ENCODE measurements at places on chromosomes 11 and 22.

DNA sequence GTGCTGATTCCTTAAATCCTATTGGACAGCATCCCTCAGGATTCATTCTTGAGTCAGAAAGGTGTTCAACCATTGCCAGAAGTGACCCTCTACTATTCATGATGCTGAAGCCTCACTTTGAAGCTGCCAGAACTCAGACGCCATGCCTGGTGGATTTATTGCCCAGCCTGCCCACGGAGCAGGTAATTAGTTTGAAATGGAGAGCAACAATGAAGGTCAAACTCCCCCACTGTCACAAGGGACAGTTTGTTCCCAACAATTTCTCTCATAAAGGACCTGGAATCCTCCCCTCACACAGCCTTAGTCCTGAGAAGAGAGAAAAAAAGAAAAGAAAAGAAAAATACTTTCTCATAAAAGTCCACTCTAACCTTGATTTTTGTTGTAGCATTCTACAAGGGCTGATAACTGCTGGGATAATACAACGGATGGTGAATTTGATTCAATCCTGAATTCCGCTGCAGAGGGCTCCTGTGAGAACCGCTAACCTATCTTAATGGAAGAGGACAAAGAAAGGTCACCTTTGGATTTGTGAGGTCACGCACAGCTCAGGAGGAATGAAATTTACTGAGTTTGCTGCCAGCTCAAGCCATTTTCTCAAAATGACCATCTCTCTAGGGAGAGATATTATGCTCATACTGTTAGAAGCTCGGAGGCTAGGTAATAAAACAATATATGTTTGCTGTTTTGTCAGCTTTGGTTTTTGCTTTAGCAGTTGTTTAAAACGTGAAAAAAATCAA is 161.6 kb upstream of the SYN3 start:
- DNase-seq, result no peak

- no peak for DNase-seq
Observed at GRCh38 chr22:19062943-19063308, 59.3 kb downstream of the DGCR2 start.

DNA sequence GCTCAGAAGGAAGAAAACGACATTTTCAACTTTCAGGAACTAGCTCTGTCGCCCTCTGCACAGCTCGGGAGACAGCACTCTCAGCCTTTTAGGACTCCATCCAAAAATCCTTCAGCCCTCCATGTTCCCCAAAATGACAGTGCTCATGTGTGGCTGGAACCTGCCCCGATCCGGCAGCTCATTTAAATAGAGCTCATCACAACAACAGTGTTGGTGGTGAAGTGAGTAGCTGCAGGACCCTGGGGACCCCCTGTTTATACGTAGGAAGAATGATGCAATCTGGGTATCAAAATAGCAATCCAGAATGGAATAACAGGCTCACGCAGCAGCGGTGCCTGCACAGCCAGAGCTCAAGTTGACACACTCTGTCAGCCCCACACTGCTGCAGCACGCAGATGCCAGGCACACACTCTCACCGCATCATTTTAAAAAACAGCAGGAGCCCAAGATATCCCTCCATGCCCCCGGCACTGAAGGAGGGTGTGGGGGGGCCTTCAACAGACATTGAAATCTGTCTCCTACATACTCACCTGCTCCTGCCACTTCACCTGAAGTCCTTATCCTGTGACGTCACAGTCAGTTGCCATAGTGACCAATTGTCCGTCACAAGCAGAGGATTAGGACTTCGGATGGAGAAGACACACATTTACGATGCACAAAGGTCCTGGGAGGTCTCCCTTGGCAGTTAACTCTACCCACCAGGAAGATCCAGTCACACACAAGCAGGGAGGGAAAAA is 24.0 kb downstream of the TRIM66 start:
- peak; percentile 13 for DNase-seq

- DNase-seq, result no peak
Observed at GRCh38 chr11:85735876-85736460, 50.0 kb upstream of the CCDC89 start.

DNA sequence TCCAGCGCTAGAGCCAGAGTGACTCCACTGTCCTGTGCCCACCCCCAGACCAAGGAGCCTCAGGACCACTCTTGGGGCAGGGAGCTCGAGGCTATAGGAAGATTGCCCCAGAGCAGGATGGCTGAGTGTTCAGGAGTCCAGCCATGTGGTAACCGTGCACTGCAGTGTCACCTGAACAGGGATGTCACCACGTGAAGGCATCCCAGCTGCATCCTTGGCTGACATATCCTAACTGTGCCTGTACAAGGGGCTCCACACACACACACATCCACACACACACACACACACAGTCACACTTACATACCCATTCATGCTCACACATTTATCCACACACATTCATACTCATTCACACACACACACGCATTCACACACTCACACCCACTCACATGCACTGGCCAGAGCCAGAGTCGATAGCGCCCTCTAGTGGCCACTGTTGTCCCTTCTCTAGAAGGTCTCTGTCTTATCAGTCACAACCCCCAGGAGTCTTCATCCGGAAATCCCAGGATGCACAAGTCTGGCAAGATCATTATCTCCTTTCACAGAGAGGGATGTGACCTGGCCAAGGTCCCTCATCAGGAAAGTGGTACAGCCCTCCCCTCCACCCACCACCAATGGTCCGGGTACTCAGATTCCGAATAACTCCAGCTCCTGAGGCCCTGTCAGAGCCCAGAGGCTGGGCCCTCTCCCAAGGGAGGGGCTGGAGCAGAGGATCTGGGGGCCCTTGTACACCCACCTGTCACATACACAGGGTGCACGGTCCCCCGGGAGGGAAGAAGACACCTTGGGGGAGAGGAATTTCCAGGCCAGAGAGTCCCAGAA is 55.1 kb downstream of the IGLL5 start:
- peak; percentile 66 for DNase-seq

DNA sequence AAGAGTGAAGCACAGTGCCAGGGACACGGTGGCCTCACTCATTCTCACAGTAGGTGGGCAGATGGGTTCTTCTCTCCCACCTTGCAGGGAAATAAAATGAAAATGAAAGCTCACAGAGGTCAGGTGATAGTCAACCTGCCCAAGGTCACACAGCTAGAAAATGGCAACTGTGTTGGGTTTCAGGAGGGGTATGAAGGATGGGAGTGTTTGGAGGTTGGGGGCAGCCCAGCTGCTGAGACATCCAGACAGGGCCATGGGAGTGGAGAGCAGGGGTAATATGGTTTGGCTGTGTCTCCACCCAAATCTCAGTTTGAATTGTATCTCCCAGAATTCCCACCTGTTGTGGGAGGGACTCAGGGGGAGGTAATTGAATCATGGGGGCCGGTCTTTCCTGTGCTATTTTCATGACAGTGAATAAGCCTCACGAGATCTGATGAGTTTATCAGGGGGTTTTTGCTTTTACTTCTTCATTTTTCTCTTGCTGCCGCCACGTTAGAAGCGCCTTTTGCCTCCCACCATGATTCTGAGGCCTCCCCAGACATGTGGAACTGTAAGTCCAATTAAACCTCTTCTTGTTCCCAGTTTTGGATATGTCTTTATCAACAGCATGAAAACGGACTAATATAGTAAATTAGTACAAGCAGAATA is 247.0 kb downstream of the TENM4 start:
- no peak for DNase-seq

DNA sequence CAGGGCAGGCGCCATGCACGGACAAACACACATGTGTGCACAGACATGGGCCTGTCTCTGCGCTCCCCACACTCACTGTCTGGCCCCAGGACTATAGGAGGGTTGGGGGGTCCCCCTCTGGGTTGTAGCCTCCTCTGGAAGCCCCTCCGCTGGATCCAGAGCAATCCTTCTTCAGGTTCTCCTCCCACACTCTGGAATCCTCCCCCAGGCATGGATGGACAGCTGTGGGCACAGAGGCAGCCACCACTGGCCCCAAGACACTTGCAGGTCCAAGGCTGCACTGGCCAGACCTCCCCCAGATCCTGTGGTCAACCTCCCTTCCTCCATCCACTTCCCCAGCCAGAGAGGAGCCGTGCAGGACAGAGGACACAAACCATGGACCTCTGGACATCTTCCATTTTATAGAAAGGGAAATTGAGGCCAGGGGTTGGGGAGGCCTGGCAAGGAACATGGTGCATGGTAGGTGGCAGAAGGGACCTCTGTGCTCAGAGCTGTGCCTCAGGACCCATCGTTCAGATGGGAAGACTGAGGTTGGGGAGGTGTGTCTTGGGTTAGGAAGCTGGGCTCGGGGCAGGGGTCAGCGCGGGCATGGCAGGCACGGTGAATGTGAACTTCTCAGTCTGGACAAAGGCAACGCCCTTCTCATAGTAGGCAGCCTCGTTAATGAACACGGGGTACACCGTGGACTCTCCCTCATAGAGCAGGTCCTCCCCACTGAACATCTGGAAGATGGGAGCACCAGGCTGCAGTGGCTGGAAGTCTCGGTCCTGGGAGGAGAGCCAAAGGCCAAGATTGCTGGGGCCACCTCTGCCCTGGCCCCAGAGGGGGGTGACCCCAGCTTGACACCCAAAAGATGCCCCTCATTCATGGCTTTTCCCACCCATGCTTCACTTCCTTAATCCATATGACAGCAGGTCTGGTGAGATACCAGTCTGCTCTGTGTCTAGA is 2.9 kb upstream of the TBX10 start:
- no peak for DNase-seq

DNA sequence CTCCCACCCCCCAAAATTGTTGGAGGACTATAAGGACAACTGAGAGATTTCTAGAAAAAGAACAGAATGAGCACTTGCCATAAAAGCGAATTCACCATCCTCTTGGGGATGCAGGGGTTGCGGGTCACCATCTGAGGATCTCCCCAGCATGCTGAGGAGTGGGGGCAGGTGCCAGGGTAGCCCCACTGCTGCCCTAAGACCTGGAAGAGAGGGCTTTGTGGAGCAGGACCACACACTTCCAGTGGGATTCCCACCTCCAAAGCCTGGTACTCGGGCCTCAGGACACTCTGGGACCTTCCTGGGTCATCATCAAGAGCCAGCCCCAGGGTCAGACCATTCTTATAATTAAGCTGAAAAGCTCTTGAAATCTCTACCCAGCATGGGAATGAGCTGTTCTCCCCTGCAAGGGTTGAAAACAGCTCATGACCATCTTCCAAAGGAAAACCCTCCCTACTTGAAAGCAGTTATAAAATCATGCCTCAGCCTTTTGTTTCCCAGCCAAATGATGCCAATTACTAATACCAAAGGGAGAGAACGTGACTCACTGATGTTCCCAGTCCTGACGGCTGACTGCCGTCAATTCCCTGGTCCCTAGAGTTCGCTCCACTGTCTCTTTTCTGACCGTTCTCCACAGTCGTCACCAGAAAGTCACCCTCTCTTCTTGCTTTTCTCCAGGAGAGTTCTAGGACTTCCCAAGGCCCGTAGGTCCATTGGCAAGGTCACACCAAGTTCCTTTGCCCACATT is 76.8 kb upstream of the CREB3L1 start:
- peak; percentile 83 for DNase-seq

GRCh38 chr11:77842441-77843121 is 21.6 kb downstream of the AAMDC start:
- DNase-seq, result peak; percentile 44

- peak; percentile 24 for DNase-seq
Observed at GRCh38 chr11:96470521-96470920, 80.7 kb downstream of the JRKL start.

DNA sequence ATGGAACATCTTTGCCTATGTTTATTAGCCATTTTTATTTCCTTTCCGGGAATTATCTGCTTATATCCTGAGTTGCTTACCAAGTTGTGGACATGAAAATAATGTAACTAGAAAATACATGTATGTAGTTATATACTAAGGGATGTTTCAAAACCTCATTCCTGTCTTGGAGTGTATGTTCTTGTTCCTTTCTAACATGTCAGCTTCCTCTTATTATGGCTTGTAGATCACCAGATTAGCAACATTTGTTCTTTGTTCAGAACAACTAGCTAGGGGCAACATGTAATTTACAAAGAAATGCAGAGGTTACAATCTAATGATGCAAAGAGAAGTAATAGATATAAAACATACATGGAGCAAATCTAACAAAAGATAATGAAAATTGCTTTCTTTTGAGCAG is 13.1 kb upstream of the TMEM123 start:
- DNase-seq, result no peak

DNA sequence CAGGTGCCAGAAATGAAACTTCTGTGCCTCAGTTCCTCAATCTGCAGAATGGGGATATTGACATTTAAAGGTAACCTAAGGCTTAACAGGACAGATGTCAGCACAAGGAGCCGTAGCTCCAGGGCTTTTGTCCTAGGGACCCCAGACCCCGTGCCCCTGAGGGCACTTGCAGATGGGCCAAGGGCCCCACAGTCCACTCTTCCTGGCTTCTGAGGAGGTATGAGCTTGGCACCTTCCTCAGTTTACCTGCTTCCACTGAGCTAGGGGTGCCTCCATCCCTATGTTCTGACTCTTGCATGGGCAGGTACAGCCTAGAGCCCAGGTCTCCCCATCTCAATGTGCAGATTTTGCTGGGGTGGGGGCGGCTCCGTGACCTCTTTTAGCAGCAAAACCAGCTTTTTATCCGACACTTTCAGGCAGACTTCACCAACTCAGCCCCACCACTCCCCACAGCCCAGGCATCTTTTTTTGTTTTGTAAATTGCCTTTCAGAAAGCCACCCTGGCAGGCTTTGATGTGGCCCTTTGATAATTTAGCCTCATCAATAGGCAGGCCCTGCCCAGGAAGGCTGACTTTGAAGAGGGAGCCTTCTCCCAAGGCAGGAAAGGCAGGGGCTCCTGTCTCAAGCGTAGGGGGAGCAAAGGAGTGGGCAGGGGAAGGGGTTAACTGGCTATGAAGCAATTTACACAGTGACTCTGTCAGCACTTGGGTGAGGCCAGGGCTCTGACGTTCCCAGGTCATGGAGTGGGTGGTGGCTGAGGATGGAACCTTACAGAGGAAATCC is 23.7 kb upstream of the FGF3 start:
- DNase-seq, result peak; percentile 19

- peak; percentile 59 for DNase-seq
Observed at GRCh38 chr11:8566613-8567210, 27.3 kb downstream of the STK33 start.

DNA sequence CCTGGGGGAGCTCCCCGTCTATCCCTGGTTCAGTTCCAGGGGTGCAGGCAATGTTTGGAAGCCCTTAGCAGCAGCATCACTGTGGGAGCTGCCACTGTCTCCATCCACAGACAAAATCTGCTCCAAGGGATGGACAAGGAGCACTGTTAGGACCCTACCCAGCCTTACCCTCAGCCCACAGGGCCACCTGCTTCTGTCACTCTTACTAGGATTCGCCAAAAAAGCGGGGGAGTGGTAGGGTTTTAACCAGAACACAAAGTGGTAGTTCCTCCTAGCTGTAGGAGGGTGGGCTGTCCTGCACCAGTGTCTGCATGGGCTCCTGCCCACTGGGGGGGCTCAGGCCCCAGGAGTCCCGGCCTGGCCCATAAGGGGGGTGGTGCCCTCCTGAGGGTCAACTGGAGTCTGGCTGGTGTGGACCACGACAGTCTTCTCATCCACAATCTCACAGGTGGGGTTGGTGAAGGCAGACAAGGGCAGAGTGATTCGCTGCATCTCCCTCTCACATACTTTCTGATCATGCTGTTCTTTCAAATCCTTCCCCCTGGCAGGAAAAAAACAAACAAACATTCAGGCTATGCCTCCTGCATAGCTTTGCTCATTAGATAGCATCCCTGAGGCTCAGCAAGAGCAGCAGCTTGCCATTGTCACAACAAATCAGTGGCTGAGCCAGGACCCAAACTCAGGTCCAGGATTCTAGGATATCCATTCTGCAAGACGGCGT is 9.4 kb downstream of the PIK3IP1 start:
- no peak for DNase-seq

- no peak for DNase-seq
Observed at GRCh38 chr11:37671321-37671720, 1073.3 kb upstream of the RAG2 start.

- peak; percentile 95 for DNase-seq
Observed at GRCh38 chr11:126136507-126136906, 73.8 kb upstream of the CDON start.

- DNase-seq, result no peak
Observed at GRCh38 chr11:71414645-71415044, 33.5 kb downstream of the DHCR7 start.
